T-helper 17 cell (primary cell): ENCODE measurements at places on chromosomes 2 and 18. TPM values are rescaled to one million over a fixed set of nuclear protein-coding genes. Genes with fewer than 3 reads are reported as not detected.

- H3K27ac ChIP-seq: no peak overlapping the region
- H3K4me1 ChIP-seq: peaks cover 21% of the 10 kb centered on the region
- no peak for DNase-seq
- H3K27me3 ChIP-seq: no peaks in the 10 kb centered on the region
- no peak overlapping the region for H3K4me3 ChIP-seq
Measured at GRCh38 chr18:48790226-48790863, 160.4 kb downstream of the SMAD7 start.

- H3K4me3 ChIP-seq: no peak overlapping the region
- no peak for DNase-seq
- peaks cover 2% of the 10 kb centered on the region for H3K4me1 ChIP-seq
- no peak overlapping the region for H3K27ac ChIP-seq
Measured at GRCh38 chr2:109432421-109432820, 181.3 kb downstream of the SEPTIN10 start.

GRCh38 chr2:168426861-168427260 is 29.2 kb upstream of the CERS6 start:
- DNase-seq: no peak
- no peaks in the 10 kb centered on the region for H3K27me3 ChIP-seq
- no peak overlapping the region for H3K4me3 ChIP-seq
- H3K36me3 ChIP-seq: no peaks in the 10 kb centered on the region
- peaks cover 2% of the 10 kb centered on the region for H3K4me1 ChIP-seq

DNA sequence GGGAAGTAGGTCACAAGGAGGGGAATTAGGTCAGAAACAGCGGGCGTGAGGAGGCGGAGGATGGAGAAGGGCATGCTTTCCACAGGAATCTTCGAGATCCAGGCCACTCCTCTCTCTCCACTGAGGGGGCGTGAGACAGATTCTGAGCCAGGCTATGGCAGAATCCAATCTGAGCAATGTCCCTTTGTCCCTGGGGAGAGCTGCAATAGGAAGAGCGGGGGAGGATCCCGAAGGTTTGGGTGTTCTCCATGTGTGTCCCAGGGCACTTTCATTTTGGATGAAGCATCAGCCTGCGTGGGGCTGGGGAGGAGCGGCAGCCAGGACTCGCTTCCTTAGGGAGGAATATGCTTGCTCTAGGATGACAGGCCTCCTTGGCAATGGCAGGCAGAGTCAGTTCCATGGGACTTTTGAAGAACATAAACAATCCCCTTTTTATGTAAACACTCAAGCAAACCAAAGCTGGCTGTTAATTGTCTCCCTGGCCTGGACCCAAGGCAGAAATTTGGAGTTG is 84.0 kb downstream of the LIPG start:
- peaks cover 3% of the 10 kb centered on the region for H3K36me3 ChIP-seq
- H3K27ac ChIP-seq: no peak overlapping the region
- H3K27me3 ChIP-seq: peaks cover 25% of the 10 kb centered on the region
- H3K4me3 ChIP-seq: no peak overlapping the region

GRCh38 chr2:28036307-28036706 is 145.8 kb downstream of the BABAM2 start:
- H3K27ac ChIP-seq: no peak overlapping the region
- no peak overlapping the region for H3K4me3 ChIP-seq
- DNase-seq: no peak
- no peaks in the 10 kb centered on the region for H3K27me3 ChIP-seq

DNA sequence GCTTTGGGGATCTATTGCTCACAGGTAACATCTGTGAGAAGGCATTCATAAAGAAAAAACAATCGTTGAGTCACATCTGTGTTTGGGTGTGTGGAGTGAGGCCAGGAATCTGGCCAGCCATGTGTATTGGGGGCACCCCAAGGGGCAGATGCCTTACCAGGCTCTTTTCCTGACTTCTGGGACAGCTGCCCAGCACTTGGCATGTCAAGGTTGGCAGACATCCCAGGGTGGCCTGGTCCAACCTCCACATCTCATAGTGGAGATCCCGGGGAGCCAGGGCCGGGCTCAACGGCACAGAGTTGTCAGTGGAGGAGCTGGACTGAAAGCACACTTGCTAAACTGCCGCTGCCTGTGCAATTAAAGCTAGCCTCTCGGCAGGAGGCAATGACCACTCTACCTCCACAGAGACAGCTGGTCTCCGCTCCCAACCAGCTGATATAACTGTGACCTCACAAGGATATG is 75.3 kb upstream of the MGAT4A start:
- peak overlapping the region; percentile 59 for H3K27ac ChIP-seq
- H3K36me3 ChIP-seq: peaks cover 2% of the 10 kb centered on the region
- no peaks in the 10 kb centered on the region for H3K27me3 ChIP-seq

GRCh38 chr18:31301201-31301655 is 16.7 kb upstream of the DSG1 start:
- H3K4me1 ChIP-seq: no peaks in the 10 kb centered on the region
- DNase-seq: no peak
- H3K36me3 ChIP-seq: no peaks in the 10 kb centered on the region
- H3K27ac ChIP-seq: no peak overlapping the region
- no peaks in the 10 kb centered on the region for H3K27me3 ChIP-seq

GRCh38 chr18:56096861-56097260 is 508.9 kb upstream of the TCF4 start:
- no peaks in the 10 kb centered on the region for H3K4me1 ChIP-seq
- H3K27me3 ChIP-seq: no peaks in the 10 kb centered on the region
- no peaks in the 10 kb centered on the region for H3K36me3 ChIP-seq
- DNase-seq: no peak

GRCh38 chr2:112055730-112056625 is 909 bp downstream of the TMEM87B start:
- H3K4me1 ChIP-seq: peaks cover 30% of the 10 kb centered on the region
- no peak for DNase-seq

GRCh38 chr2:102187496-102188150 is 800 bp downstream of the IL1RL2 start:
- H3K4me3 ChIP-seq: peak overlapping the region; percentile 87
- peak overlapping the region; percentile 4 for H3K27ac ChIP-seq
- H3K27me3 ChIP-seq: peaks cover 1% of the 10 kb centered on the region

DNA sequence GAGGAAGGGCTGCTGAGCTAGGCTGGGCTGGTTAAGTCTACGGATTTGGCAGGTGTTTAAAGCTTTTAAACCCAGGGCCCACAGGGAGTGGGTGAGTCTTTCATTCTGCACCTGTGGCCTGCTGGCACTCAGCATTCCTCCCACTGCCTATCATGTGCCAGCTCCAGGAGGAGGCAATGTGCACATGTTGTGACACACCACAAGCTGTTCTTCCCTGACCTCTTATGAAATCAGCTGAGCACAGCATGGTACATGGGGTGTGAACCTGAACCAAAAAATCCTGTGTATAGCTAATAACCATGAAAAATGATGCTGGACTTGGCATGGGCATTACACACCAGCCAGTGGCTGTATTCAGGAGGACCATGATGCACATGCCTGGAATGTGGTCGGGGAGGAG is 297.9 kb upstream of the MMADHC start:
- DNase-seq: no peak
- H3K27ac ChIP-seq: no peak overlapping the region
- H3K27me3 ChIP-seq: no peaks in the 10 kb centered on the region

GRCh38 chr18:7754725-7755181 is 187.6 kb downstream of the PTPRM start:
- no peaks in the 10 kb centered on the region for H3K27me3 ChIP-seq
- no peak overlapping the region for H3K4me3 ChIP-seq

DNA sequence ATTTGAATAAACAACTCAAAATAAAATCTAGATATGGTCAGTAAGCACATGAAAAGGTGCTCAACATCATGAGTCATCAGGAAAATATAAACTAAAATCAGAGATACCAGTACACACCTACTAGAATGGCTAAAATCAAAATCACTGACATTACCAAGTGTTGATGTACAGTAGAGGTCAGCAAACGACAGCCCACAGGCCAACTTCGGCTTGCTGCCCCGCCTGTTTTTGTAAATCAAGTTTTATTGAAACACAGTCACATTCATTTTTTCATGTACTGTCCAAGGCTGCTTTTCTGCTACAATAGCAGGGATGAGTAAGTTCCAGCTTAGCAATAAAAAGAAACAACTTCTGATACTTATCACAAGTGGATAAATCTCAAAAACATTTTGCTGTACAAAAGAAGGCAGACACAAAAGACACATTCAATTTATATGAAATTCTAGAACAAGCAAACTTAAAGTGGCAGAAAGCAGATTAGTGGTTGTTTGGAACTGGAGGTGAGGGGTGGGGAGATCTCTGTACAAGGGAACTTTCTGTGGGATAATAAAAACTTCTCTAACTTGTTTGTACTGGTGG is 32.1 kb downstream of the TRAK2 start:
- peaks cover 40% of the 10 kb centered on the region for H3K4me1 ChIP-seq
- no peak for DNase-seq
- H3K36me3 ChIP-seq: no peaks in the 10 kb centered on the region
- no peak overlapping the region for H3K4me3 ChIP-seq
- peak overlapping the region; percentile 92 for H3K27ac ChIP-seq

DNA sequence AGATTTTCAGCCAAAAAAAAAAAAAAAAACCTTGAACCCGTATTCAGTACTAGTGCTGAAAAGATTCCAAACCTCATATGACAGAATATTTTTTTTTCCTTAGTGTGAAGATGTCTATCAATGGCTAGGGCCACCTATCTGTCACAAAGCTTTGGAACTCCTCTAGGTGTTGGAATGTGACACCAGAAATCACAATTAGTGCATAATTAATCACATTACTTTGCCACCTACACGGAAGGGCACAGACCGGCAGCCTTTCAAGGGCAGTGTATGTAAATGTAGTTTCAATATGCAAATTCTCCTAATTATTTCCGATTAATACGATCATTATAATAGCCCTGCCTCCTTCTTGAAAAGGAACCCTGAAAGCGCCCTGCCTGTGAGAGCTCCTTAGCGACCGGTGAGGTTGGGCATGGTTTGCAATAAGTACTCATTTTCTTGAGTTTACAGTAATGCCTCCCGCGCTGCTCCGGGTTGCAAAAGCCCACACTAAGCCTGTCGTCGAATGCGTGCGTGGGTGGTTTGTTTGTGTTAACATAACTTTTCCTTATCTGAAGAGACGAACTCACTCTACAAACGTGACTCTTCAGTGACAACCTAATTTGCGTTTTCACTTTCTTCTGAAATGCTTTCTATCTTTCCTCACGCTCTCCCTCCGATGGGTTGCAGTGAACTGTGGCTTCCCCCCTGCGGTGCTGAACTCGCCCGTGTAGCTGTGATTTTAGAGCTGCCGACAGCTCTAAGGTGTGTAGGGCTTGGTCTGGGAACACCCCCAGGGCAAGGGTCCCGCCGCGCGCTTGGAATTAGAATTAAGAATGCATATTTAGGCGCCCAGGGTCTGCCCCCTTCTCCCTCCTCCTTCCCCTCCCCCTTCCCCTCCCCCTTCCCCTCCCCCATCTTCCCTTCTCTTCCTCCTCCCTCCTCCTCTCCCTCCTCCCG is 765 bp upstream of the ID2 start:
- DNase-seq: peak; percentile 35
- peaks cover 51% of the 10 kb centered on the region for H3K4me1 ChIP-seq
- H3K27me3 ChIP-seq: peaks cover 21% of the 10 kb centered on the region
- H3K4me3 ChIP-seq: peak overlapping the region; percentile 100
- peak overlapping the region; percentile 99 for H3K27ac ChIP-seq

DNA sequence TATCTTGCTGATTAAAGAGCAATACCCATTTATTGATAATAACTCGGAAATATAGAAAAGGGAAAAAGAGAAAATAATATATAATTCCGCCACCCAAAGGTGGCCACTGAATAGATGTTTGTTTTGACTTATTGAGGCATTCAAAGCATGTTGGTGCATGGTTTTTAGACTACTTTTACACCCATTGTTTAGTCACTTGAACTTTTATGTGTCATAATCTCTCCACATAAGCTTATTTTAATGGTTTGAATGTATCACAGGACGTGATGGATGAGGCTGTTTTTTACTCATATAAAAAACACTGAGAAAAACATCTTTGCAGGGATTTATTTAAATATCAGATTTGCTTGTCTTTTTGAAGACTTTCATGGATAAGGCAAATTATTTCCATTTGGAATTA is 120.4 kb downstream of the ACKR3 start:
- peaks cover 1% of the 10 kb centered on the region for H3K4me1 ChIP-seq
- no peak overlapping the region for H3K27ac ChIP-seq
- no peaks in the 10 kb centered on the region for H3K36me3 ChIP-seq
- no peak overlapping the region for H3K4me3 ChIP-seq
- no peak for DNase-seq
- H3K27me3 ChIP-seq: peaks cover 68% of the 10 kb centered on the region

DNA sequence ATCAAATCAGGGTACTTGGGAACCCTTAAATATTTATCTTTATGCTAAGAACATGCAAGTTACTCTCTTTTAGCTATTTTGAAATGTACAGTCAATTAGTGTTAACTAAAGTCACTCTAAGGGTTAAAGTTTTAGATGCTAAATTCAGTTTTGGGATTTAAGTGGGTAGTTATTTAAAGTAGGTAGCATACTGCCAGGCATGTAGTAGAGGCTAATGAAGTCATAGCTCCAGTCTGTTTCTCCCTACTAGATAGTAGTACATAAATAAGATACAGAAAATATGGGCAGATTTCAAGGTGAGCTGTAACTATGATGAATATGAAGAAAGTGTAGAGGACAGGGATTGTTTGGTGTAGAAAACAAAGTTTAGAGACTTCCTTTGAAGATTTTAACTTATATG is 7.5 kb downstream of the RAB3GAP1 start:
- H3K36me3 ChIP-seq: peaks cover 10% of the 10 kb centered on the region
- no peak for DNase-seq
- H3K4me3 ChIP-seq: no peak overlapping the region
- H3K27ac ChIP-seq: peak overlapping the region; percentile 59

DNA sequence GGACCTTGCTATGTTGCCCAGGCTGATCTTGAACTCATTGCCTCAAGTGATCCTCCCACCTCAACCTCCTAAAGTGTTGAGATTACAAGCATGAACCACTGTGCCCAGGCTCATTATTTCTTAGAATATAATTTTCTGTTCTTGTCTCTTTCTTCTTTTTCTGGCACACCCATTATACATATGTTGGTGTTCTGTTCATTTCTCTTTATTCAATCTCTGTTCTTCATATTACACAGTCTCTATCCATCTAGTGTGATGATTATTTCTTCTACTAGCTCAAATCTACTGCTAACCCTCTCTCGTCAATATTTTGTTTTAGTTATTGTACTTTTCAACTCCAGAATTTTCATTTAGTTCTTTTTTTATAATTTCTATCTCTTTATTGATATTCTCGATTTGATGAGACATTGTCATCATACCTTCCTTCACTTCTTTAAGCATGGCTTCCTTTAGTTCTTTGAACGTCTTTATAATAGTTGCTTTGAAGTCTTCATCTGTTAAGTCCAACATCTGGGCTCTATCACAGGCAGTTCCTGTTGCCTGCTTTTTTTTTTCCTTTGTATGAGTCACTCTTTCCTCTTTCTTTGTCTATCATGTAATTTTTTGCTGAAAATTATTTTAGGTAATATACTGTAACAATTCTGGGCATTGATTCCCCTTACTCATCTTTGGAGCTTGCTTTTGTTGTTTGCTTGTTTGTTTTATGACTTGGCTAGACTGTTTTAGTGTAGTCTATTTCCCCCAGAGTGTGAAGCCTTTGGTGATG is 196.4 kb upstream of the NABP1 start:
- no peak for DNase-seq
- H3K27ac ChIP-seq: no peak overlapping the region
- H3K36me3 ChIP-seq: no peaks in the 10 kb centered on the region
- H3K4me1 ChIP-seq: no peaks in the 10 kb centered on the region
- no peak overlapping the region for H3K4me3 ChIP-seq

Gene TLX2
- total RNA-seq: 1.5 TPM

Gene GNLY
- 14.8 TPM for total RNA-seq

Gene EVX2
- total RNA-seq: not detected

Gene PMAIP1
- 111 TPM for total RNA-seq

Gene CNGA3
- total RNA-seq: not detected

Gene C1QL2
- not detected for total RNA-seq

Gene ERICH2
- total RNA-seq: not detected

Gene ABCB11
- not detected for total RNA-seq
